Activated T-cell treated with anti-CD3 and anti-CD28 coated beads for 4 hours (primary cell): ENCODE measurements at places on chromosomes 2 and 18.
A peak's percentile ranks its signal among the peaks of the same experiment; 100 is the strongest.

- no peak for DNase-seq
These were observed 68.0 kb downstream of the ZFP36L2 start for GRCh38 chr2:43158259-43158880.

DNA sequence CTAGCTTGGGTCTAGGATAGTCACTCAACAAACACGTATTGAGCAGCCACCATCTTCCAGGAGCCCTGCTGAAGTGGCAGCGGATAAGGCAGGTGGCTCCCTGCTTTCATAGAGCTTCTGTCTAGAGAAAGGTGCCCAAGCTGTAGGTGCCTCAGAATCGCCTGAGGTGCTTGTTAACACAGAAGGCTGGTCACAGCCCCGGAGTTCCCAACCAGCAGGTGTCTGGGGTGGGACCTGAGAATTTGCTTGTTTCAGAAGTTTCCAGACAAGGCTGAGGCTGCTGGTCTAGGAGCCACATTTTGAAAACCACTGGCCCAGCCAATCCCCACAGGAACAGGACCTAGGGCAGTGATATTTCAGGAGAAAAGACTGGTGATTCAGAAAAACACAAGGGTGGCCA, 45.3 kb upstream of the SMAD7 start:
- no peak for DNase-seq

- no peak for DNase-seq
These were observed 260.5 kb upstream of the THUMPD2 start for GRCh38 chr2:40039549-40039948.

- DNase-seq, result peak; percentile 83
These were observed 4.9 kb downstream of the FEV start for GRCh38 chr2:218979846-218980734.

GRCh38 chr2:40097691-40098385, 318.8 kb upstream of the THUMPD2 start:
- no peak for DNase-seq

DNA sequence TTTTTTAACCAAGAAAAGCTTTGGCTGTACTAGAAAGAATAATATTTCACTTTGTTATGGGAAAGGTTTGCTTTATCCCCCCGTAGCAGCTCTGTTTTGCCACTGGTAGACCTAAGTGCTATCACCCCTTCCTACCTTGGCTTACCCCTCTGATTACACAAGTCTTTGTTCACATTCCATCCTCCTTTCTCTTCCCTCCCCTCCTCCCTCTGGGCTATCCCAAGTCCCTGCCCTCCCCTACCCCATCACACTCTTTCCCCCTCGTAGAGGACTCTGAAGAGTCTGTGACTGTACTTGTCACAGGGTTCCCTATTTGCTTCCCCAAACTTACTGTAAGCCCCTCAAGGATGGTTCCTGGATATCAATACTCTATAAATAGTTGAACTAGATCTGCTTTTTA, 152.9 kb upstream of the NOSTRIN start:
- DNase-seq, result no peak

DNA sequence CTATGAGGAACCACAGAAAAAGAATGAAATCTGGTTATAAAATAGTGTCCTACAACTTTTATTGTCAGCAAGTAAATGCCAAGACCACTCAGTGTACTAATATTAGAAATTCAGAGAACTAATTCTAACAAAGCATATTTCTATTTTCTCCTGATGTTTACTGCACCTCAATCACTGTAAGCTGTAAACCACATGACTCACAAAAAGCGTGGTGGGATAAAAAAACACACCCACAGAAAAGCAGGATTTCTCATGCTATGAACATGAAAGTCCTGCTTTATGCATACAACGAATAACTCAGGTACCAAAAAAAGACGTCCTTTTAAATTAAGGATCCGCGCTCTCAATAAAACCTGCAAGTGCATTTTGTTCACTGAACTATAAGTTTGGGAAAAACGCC, 797 bp downstream of the TXNL4A start:
- no peak for DNase-seq

DNA sequence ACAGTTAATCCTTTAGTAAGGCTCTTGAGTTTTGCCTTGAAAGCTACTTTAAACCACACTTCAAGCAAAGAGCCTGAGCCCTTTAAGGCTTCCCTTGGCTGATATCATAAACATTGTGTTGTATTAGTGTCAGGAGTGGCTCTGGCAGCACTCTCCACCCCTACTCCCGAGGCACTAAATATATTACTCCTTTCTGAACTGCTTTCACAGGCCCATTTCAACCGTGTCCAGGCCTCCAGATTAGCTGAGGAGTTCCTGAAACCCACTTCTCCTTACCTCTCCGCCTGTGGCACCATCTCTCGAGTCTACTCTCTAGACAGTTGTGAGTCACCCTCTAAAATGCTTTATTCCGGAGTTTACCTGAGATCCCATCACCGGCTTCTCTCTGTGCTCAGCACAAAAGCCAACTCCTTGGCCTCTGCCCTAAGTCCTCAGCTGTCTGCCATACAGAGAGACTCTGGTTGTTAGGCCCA, 14.4 kb upstream of the STON1 start:
- no peak for DNase-seq

GRCh38 chr2:22855081-22855480, 529.9 kb upstream of the KLHL29 start:
- DNase-seq, result no peak

- DNase-seq, result no peak
These were observed 153.0 kb downstream of the KLHL29 start for GRCh38 chr2:23537991-23538390.

- no peak for DNase-seq
These were observed 232.2 kb downstream of the IKZF2 start for GRCh38 chr2:212919238-212919637.

GRCh38 chr2:191165176-191165643, 14.4 kb upstream of the STAT4 start:
- no peak for DNase-seq

GRCh38 chr2:114252713-114253112, 189.7 kb upstream of the DPP10 start:
- no peak for DNase-seq

- no peak for DNase-seq
These were observed 87.5 kb upstream of the PXDN start for GRCh38 chr2:1831620-1832367.

- peak; percentile 2 for DNase-seq
These were observed 570.1 kb downstream of the PLCL1 start for GRCh38 chr2:198374375-198375082.

DNA sequence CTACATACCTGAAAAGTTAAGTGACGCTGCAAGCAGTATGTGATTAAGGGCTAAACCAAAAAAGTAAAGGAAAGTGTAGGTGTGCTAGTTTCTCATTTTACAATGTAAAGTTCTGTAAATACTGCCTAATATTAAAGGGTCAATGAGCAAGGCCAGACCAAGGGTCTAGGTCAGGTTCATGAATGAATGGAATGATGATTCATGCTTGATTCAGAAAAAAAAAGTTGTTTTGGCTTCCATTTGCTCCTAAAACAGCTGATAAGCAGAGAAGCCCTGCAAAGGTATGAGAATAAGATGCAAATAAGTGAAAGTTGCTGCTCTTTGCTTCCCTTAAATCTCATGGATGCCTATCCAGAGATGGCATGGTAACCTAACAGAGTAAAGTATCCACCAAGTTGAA, 61.3 kb downstream of the PTRHD1 start:
- no peak for DNase-seq

GRCh38 chr2:44233450-44234128, 41.7 kb upstream of the SLC3A1 start:
- no peak for DNase-seq

DNA sequence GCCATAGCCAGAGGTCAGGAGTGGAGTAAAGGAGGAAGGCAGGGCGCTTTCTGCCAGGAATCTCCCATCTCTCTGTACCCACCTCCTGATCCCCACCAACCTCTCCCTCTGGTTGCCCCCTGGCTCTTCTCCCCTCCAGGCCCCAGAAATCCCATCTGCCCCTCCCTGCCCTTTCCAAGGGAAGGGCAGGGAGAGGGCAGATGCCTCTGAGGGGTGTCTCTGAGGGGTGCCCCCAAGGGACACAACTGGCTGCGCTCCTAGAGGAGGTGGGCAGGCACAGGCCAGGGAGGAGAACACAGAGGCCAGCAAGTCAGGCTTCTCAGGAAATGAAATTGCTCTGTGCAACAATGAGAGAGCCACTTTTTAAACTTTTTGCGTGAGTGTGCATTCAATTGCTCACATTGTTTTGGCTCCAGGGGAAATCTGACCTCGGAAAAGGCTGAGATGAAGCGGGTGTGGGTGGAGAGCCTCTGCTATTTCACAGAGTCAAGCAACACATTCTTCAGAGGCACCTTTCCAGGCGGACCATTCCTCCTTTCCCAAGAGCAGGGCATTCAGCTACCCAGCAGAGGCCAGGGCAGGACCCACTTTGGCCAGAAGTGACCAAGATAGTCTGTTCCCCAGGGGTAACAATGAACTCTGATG, 125.5 kb downstream of the SMAD7 start:
- DNase-seq, result no peak
